ENCODE measurements at places on chromosomes 12 and 14.

DNA sequence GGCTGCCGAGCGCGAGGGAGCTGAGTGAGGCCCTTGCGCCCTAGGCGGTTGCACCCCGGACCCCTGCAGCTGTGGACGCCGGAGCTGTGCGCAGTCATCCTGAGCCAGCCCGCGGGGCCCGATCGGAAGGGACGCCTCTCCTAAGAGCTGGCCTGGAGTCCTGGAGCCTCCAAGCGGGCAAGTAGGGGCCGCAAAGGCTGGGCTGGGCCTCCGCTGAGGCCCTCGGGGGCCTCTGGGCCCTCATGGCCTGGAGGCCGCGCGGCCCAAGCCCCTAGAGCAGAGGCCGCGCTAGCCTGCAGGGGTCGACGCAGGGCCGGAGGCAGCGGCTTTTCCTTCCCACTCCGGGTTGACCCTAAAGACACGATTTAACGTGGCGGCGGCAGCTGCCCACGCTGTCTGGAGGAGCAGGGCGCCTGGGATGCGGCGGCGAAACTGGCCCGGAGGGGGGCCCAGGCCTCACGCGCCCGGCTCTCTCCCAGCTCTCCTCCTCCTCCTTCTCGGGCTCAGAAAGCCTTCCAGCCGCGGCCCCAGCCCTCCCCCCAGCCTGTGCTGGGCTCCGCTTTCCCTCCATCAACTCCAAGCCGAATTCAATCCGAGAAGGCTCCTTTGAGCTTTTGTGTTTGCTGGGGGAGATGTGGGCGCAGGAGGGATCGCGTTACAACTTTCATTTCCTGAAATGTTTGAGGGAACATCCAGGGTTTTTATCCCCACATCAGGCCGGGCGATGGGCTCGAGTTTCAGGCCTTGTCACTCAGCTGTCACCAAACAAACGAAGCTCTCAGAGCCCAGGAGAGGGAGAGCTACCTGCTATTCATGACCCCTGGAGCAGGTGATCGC lies 11.6 kb downstream of the SIX1 start:
- DNase-seq = no peak

- DNase-seq = no peak
These were observed 2.9 kb downstream of the CIPC start for GRCh38 chr14:77100961-77101360.

GRCh38 chr14:85415015-85415712 lies 114.8 kb upstream of the FLRT2 start:
- no peak for DNase-seq

DNA sequence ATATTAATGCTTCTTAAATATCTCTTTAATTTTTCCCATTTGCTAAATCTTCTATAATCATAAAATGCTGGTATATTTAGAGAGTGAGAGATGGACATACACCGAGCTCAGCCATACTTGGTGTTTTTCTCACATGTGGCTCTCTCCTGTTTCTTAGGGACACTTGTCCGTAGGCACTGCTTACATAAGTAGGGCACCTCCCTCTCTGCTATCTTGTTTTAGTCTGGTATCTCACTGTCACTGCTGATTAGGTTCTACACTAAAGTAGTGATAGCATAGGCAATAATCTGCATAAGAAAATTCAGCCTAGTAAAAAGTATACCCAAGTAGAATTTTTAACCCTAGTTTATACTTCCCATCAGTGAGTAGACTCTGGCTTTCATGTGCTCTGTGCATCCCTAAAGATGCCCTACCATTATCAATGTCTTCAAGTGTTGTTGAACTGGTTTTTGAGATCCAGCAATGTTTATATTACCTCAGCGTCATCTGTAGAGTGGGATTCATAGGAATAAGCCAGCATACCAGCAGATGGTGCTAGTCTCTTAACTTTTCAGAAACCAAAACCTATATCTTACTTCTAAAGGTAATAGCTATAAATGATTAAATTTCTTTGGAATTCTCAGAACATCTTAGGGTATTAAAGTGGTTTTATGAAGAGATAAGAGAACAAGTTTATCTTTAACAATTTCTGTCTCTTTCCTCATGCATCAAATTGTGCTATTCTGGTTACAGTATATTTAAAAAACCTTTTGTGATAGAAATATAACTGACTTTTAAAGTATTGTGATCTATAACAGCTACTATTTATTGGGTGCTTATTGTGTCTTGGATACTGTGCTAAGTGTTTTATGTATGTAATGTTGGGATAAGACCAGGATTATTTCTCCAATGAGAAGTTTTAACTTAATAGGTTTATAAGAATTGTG lies 32.9 kb downstream of the ARID2 start:
- no peak for DNase-seq

DNA sequence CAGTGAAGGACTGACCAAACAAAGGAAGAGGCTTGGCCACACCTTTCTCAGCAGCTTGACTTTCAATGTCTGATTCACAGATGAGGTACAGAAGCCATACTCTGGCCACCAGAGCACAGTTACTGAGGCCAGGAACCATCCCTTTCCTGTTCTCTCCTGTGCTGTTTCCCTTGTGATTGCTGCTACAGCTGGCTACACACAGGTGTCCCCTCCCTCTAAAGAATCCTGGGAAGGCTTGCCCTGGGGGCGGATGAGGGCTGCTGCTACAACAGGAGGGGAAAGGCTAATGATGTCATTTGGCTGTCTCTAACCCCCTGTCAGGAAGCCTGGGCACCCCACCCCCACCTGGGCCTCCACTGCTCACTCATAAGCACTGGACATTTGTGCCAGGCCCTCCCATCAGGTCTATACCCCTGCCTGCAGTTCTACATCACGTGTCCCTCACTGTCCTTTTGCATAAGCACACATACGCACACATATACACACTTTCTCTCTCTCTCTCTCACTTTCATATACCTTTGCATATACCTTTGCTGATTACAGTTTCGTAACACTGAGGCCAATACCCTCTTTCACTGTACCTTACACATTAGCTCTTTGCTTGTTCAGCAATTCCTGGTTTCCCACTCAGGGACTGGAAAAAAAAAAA lies 41.4 kb downstream of the PRPF40B start:
- DNase-seq = no peak
